AG04449 (cell line): ENCODE measurements at places on chromosomes 2 and 18.

- peak; percentile 17 for DNase-seq
These were observed 849.1 kb upstream of the CHAC2 start for GRCh38 chr2:52918551-52918950.

DNA sequence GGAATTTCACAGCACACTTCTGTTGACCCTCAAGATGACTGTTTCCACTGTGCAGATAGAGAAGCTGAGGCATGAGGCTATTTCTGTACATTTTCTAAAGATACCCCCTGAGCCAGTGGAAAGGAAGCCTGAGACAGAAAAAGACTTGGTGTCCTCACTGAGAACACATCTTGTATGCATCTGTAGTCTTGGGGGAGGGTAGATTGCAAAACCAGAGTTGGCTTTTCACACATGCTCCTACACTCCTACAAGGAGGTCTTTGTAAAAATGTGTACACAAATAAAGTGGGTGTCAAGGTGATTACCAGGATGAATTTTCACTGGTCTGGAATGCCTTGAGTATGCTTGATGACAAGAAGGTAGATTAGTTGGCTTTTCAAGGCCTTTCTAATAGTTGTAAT lies 98.0 kb downstream of the KCTD18 start:
- DNase-seq = no peak

- no peak for DNase-seq
These were observed 24.4 kb upstream of the TMEM182 start for GRCh38 chr2:102737431-102737830.

DNA sequence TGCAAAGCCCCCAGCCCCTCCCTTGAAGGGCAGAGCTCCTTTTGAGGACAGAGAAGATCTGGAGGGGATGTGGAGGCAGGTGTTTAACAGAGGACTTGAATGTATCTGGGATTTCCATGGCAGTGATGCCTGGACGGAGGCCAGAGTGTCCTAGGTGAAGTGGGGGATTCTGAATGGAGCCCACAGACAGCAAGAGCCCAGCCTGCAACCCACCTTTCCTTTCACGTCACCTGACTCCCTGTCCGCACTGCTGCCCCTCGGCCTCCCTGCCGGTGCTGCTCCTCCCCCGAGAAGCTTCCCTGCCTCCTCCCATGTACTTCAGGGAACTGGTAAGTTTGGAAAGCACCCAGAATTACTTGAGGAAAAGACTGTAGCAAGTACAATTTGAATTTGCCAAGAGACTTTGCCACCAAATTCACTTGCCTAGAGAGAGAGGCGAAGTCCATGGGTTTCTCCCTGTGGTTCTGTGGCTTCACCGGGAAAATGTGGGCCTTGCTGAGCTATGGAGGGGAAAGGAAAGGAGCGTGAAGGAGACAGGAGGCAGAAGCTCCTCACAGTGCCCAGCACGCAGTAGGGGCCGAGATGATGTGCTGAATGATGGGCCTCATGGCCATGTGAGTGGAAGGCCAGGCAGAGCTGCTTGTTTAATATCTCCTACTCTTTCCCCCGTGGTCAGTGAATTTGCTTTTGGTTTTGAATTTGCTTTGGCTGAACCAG lies 13.9 kb upstream of the ASPRV1 start:
- no peak for DNase-seq

- no peak for DNase-seq
These were observed 18.7 kb upstream of the SLC40A1 start for GRCh38 chr2:189599245-189599644.

DNA sequence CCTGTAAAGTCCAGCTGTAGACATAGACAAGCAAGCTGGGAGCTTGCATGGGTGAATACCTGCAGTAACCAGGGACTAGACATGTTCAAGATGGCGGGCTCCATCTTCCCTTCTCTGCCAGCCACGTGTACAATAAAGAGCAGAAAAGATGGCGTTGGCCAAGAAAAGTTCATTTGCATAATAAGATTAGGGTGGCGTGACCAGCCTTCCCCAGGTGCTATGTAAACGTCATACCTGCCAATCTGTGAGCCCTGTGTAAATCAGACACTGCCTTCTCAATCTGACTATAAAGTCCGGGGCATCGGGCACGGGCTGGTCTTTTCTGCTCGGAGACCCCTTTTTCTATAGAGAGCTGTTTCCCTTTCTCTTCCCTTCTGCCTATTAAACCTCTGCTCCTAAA lies 101.6 kb upstream of the XPO1 start:
- DNase-seq = no peak

GRCh38 chr2:20184067-20184938 lies 40.6 kb downstream of the SDC1 start:
- no peak for DNase-seq

GRCh38 chr2:180291060-180291459 lies 284.0 kb upstream of the CWC22 start:
- DNase-seq = no peak

DNA sequence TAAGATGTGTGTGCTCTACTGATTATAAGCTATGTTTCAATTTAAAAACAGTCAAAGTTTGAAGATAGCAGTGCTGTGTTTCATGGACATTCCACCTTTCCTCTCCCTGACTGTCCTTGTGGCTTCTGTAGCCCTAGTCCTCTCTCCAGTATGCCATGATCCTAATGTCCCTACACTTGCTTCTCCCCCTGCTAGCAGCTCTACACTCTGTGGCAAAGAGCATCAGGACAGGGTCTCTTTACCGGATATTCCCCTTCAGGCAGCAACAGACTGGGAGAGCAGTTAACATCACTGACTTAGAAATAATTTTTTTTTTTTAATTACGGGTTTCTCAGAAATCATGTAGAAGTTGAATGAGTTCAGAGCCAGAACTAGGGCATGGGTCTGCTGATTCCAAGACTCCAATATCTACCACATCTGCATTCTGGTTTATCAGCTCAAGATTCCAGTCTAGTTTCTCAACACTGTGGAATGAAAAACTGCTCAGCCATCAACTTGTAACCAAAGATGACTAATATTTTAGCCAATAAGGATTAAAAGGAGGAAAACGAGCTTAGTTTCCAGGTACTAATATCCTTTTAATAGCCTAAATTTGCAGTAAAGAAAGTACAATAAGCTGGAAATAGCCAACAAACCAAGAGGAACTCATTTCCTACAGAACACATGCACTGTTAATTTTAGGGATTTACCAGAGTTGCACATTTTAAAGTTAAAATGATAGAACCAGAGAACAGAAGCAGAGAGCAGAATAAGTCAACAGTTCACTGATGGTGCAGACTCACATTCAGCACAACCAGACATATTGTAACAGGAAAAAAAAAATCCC lies 45.2 kb downstream of the TMEM131 start:
- DNase-seq = peak; percentile 68

- no peak for DNase-seq
These were observed 59.2 kb downstream of the CSRNP3 start for GRCh38 chr2:165528691-165529090.

- DNase-seq = no peak
These were observed 318.8 kb upstream of the RAB12 start for GRCh38 chr18:8290435-8290834.
